CD4-positive, alpha-beta T cell (primary cell): ENCODE measurements at places on chromosomes 1 and 21. TPM values are rescaled to one million over a fixed set of nuclear protein-coding genes. Genes with fewer than 3 reads are reported as not detected.

The SLC45A3 gene
- total RNA-seq: 0.11 TPM

The USP1 gene
- total RNA-seq: 28.3 TPM

The HLCS gene
- total RNA-seq: 10.0 TPM

The PRPF38B gene
- 120 TPM for total RNA-seq

The CASP9 gene
- 15.7 TPM for total RNA-seq

The KISS1 gene
- not detected for total RNA-seq

DNA sequence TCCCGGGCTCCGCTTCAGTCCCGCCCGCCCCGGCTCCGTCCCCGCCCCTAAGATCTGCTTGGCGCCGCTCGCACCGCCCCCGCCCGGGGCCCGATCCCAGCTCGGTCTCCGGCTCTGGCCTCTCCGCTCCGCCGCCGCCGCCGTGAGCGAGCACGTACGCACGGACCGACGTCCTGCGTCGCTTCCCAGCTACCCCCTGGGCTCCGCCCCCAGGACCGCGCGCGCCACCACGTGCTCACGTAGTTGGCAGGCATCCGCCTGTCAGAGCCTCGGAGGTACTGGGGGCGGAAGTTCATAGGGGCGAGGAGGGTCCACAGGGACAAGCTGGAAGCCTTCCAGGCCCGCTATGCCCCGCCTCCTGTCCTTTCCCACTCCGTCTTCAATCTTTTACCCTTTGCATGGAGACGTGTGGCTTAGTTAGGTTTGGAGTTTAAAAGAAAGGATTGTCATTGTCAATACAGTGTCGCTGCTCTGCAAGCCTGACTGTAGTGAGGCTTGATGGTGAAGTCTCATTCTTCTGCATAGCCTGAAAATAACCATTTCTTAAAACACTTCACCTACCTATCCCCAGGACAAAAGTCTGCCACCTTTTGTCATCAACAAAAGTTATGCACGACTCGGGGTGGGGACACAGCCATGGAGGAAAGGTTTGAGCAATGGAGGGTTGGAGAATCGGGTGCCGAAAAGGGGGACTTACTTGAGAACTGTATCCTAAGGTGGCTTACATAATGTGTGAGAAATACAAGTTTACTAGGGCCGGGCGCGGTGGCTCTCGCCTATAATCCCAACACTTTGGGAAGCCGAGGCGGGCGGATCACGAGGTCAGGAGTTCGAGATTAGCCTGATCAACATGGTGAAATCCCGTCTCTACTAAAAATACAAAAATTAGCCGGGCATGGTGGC lies at the start of gene CLK2:
CLK2 (minus strand) TSS at position 162 of the 903 bp plus-strand sequence. CDS start 2,527 bp downstream, outside the sequence.
- H3K4me3 ChIP-seq: peak within 1 kb of the TSS; percentile 66
- H3K27ac ChIP-seq: peak within 1 kb of the TSS; percentile 59
- H3K36me3 ChIP-seq: peaks cover 27% of the 10 kb centered on the region
- peak; percentile 93 for DNase-seq

- no peak for DNase-seq
- H3K27me3 ChIP-seq: no peaks in the 10 kb centered on the region
- H3K27ac ChIP-seq: no peak overlapping the region
- H3K4me3 ChIP-seq: no peak overlapping the region
- no peaks in the 10 kb centered on the region for H3K36me3 ChIP-seq
Measured at GRCh38 chr1:11447903-11448302, 31.1 kb upstream of the DISP3 start.

DNA sequence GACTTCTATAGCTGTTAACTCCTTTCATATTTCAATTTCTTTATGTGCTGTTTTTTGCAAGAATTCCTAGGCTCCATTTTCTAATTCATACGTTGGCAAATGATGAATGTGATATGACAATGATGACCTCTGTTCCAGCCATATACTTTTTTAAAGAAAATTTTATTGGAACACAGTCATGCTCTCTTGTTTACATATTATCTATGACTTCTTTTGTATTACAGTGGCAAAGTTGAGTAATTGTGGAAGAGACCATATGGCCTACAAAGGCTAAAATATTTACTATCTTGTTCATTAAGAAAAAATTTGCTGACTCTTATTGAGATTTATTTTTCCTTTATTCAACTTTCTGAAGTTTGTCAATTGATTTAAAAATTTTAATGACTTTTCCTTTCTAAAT lies 7.1 kb downstream of the IFI44L start:
- no peaks in the 10 kb centered on the region for H3K36me3 ChIP-seq
- H3K27me3 ChIP-seq: no peaks in the 10 kb centered on the region
- no peak overlapping the region for H3K4me3 ChIP-seq
- no peak overlapping the region for H3K27ac ChIP-seq
- H3K4me1 ChIP-seq: peaks cover 8% of the 10 kb centered on the region

GRCh38 chr1:199780948-199781670 lies 246.4 kb upstream of the NR5A2 start:
- no peak overlapping the region for H3K27ac ChIP-seq
- H3K4me1 ChIP-seq: no peaks in the 10 kb centered on the region
- no peaks in the 10 kb centered on the region for H3K36me3 ChIP-seq
- no peak overlapping the region for H3K4me3 ChIP-seq

- no peak for DNase-seq
- no peaks in the 10 kb centered on the region for H3K27me3 ChIP-seq
- H3K4me1 ChIP-seq: peaks cover 9% of the 10 kb centered on the region
Measured at GRCh38 chr1:200128944-200129879, 101.7 kb downstream of the NR5A2 start.

DNA sequence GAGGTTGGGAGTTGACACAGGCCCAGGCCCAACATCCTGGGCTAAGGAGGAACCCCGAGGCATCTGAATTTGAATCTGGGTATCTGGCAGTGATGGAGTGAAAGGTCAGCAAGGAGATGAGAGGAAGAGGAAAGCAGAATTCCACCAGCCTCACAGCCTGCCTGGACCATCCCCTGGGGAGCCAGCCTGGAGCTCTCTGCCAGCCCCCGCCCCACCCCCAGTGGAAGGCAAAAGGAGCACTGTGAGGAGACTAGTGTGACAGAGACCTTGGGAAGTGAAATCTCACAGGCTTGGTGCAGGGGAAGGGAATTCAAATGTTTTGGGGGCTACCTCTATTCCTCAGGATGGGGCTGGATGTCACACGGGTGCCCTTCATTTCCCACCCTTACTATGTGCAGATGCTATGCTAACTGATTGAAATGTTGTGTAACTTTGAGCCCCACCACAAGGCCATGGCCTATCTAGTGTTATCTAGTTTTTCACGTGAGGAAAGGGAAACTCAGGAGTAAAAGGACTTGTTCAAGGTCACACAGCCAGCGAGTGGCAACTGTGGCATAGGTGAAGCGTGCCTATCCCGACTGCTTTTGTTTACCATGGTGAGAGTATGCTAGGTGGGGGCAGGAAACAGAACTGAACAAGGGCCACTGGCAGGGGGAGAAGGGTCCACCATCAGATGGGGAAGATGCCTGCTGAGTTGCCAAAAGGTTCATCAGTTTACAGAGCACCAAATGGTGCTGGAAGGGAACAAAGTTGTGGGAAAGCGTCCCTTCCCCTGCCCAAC lies 29.8 kb downstream of the AHDC1 start:
- peaks cover 23% of the 10 kb centered on the region for H3K4me1 ChIP-seq
- no peak for DNase-seq
- H3K4me3 ChIP-seq: no peak overlapping the region
- H3K36me3 ChIP-seq: no peaks in the 10 kb centered on the region

DNA sequence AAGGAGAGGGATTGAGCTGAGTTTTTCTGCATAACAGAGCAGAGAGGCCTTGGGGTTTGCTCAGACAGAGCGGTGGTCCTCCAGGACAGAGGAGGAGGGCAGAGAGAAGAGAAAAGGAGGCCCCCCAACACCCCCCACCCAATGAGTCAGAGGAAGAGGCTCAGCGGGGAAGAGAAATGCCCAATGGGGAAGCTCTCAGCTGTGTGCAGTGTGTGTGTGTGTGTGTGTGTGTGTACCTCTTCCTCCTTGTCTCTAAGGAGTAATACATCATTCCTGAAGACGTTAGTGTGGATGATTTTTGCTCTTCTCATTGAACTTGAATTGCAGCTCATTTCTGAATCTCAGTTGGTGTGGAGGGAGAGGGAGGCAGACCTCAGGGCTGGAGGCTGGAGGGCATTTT lies 8.7 kb downstream of the TMPRSS3 start:
- DNase-seq: no peak
- H3K4me3 ChIP-seq: no peak overlapping the region
- H3K27me3 ChIP-seq: no peaks in the 10 kb centered on the region
- H3K4me1 ChIP-seq: peaks cover 34% of the 10 kb centered on the region
- no peaks in the 10 kb centered on the region for H3K36me3 ChIP-seq
- H3K27ac ChIP-seq: no peak overlapping the region

DNA sequence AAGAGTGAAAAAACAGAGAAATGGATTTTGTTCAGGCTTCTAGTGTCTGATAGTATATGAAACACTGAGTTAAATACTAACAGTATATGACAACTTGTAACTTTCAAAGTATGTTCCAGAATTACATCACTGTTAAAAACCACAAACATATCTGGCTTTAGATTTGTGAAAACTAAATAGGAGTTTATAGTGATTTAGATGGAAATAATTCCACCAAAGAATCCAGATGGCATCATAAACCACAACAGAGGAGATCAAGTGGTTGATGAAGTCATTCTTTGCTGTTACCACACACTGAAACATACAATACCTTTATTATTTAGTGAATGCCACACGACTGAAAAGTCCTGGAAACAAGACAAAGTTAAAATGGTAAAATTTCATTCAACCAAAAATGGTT lies 37.2 kb downstream of the ALG14 start:
- DNase-seq: no peak
- H3K4me1 ChIP-seq: no peaks in the 10 kb centered on the region
- no peak overlapping the region for H3K4me3 ChIP-seq
- H3K27ac ChIP-seq: no peak overlapping the region
- no peaks in the 10 kb centered on the region for H3K36me3 ChIP-seq

DNA sequence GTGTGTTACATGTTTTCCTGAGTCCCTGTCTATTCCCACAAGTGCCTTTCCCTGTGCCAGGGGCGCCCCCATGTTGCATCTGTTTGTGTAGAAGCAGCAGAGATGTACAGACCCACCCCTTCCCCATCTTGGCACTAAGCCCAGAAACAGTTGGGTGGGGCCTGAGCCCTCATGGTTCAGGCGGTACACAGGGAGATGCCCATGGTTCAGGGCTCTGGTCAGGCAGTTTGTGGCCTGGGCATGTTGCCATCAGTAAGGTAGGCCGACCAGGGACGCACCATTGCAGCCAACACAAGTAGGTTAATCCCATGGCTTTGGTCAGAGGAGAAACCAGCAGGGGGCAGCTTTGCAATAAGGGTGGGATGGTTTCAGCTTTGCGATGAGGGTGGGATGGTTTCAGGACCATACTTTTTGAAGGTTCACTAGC lies 914 bp upstream of the ADGRB2 start:
- DNase-seq: no peak
- H3K36me3 ChIP-seq: no peaks in the 10 kb centered on the region
- no peak overlapping the region for H3K27ac ChIP-seq
- H3K4me1 ChIP-seq: peaks cover 52% of the 10 kb centered on the region
- H3K27me3 ChIP-seq: peaks cover 11% of the 10 kb centered on the region

DNA sequence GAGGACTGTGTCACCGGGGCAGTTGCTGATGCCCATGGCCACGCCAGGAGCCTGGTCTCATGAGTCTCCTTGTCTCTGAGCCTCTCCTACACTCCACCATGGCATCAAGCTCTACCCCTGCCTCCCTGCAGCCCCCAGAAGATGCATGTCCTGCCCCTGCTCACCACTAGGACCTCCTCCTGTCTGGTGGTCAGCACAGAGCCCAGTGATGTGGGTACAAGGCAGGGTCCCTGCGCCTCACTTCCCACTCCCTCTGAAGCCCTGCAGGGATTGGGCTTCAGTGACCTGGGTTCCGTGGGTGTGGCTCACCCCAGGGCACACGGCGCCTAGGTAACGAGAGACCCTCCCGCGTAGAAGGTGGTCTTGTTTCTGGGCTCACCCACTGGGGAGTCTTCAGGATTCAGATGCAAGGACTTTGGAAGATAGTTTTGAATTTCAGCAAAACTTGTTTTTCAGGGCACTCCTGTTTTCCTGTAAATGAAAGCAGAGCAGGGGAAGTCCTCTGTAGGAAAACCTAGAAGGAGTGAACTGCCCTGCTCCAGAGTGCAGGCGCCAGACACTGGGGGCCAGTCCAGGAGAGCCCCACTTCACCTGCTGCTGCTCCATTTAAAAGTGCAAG lies 2.8 kb downstream of the COL18A1 start:
- no peak overlapping the region for H3K4me3 ChIP-seq
- H3K4me1 ChIP-seq: peaks cover 19% of the 10 kb centered on the region
- H3K27ac ChIP-seq: no peak overlapping the region
- H3K36me3 ChIP-seq: no peaks in the 10 kb centered on the region
- H3K27me3 ChIP-seq: peaks cover 55% of the 10 kb centered on the region

GRCh38 chr1:101371259-101371658 lies 134.4 kb downstream of the S1PR1 start:
- no peaks in the 10 kb centered on the region for H3K4me1 ChIP-seq
- H3K4me3 ChIP-seq: no peak overlapping the region
- no peak overlapping the region for H3K27ac ChIP-seq
- H3K36me3 ChIP-seq: no peaks in the 10 kb centered on the region

DNA sequence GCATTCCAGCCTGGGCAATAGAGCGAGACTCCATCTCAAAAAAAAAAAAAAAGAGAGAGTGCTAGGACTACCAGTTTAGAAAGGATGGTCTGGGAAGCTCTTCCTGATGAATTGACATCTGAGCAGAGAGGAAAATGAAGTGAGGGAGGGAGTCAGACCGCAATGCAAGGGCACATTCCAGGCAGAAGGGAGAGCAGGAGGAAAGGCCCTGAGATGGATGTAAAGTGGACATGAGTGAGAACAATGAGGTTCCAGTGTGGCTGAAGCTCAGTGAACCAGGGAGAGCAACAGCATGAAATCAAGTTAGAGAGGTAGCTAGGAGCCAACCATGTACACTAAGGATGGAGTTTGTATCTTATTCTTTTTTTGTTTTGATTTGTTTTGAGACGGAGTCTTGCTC lies 55.9 kb upstream of the SPOCD1 start:
- H3K36me3 ChIP-seq: no peaks in the 10 kb centered on the region
- no peak overlapping the region for H3K27ac ChIP-seq
- peaks cover 15% of the 10 kb centered on the region for H3K4me1 ChIP-seq

GRCh38 chr1:235397733-235398132 lies 30.5 kb downstream of the TBCE start:
- H3K4me1 ChIP-seq: no peaks in the 10 kb centered on the region
- peaks cover 11% of the 10 kb centered on the region for H3K36me3 ChIP-seq
- no peaks in the 10 kb centered on the region for H3K27me3 ChIP-seq
- no peak overlapping the region for H3K27ac ChIP-seq

DNA sequence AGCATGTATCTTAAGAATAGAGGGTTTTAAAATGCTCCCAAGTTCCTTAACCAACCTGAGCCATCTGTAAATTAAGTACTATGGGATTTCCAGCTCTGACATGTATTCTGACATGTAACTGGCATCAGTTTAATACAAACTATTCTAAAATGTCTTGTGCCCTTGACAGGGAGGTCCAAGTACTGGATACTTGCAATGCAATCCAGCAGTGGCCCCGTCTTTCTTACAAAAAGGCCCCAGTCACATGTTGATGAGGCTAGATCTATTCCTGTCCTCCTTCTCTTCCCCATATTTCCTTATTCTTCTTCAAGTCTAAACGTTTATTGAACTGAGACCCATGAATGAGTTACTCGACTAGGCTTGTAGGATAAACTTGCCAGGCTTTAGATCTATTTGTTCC lies 46.4 kb downstream of the MRPL39 start:
- no peaks in the 10 kb centered on the region for H3K27me3 ChIP-seq
- H3K36me3 ChIP-seq: no peaks in the 10 kb centered on the region
- peak overlapping the region; percentile 71 for H3K4me3 ChIP-seq
